Fibroblast of gingiva (primary cell): ENCODE measurements at places on chromosomes 6 and 20.
A peak's percentile ranks its signal among the peaks of the same experiment; 100 is the strongest.

DNA sequence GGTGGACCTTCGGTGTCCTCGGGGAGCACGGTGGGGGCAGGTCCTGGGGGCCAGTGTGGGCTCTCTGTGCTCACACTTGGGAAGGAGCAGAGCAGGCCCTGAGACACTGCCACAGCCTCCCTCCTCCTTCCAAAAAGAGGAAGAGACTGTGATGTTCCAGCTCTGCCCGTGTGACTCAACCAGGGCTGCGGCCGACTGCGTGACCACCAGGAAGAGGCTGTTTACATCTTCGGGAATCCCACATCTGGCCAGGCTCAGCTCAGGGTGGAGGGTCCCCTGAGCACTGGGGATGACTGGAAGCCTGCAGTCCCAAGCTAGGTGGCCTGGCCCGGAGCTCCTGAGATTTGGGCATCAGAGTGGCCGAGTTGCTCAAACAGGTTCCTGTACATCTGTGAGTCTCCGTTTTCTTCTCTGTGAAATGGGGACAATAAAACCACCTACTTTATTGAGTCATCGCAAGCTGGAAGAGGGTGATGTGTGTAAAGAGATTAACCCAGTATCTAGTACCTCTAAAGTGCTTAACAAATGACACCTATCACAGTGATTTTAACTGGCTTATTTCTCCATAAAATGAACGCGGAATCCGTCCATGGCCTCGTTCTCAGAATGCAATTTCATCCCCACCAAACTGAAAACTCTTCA is 242.1 kb downstream of the DLL1 start:
- DNase-seq = peak; percentile 87

GRCh38 chr6:2554651-2555260 is 196.0 kb downstream of the MYLK4 start:
- no peak for DNase-seq

DNA sequence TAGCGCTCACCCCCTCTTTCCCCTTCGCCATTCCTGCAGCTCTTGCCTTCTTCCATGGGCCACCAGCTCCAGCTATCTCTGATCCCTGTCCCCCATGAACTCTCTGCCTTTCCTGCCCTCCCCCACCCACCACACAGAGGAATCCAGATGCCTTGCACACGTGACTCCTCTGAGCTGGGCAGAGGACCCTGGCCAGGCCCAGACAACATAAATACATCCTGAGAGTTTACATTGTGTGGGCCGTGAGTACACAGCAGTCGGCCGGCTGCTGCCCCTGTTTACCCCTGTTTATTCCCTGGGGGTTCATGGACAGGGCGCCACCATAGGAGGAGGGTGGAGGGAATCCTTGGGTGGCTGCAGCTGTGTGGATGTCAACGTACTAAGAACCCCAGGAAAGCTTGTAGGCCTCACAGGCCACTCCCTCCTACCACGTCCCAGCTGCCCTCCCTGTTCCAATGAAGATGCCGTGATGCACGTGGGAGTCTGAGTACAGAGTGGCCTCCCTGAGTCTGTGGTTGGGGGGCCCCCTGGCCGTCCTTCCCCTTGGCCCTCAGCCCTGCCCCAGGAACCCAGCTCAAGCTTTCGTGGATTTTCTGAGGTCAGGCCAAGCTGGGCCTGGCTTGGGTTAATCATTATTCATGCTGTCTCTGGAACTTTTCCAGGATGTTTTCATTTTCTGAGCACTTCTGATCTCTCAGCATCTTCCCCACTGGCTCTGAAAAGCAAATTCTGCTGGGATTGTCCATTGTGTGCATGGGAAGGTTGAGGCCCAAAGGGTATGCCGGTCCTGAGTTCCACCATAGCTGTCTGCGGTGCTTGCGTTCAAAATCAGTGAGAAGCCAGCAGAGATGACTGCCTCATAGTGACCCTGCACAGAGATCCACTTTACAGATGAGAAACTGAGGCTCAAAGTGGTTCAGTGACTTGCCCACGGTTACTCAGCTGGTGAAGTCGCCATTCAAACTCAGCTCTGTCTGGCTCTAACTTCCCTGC is 136.3 kb downstream of the MRPL14 start:
- DNase-seq = peak; percentile 45

- DNase-seq = no peak
These were observed 96.3 kb downstream of the SPTLC3 start for GRCh38 chr20:13105039-13105438.

DNA sequence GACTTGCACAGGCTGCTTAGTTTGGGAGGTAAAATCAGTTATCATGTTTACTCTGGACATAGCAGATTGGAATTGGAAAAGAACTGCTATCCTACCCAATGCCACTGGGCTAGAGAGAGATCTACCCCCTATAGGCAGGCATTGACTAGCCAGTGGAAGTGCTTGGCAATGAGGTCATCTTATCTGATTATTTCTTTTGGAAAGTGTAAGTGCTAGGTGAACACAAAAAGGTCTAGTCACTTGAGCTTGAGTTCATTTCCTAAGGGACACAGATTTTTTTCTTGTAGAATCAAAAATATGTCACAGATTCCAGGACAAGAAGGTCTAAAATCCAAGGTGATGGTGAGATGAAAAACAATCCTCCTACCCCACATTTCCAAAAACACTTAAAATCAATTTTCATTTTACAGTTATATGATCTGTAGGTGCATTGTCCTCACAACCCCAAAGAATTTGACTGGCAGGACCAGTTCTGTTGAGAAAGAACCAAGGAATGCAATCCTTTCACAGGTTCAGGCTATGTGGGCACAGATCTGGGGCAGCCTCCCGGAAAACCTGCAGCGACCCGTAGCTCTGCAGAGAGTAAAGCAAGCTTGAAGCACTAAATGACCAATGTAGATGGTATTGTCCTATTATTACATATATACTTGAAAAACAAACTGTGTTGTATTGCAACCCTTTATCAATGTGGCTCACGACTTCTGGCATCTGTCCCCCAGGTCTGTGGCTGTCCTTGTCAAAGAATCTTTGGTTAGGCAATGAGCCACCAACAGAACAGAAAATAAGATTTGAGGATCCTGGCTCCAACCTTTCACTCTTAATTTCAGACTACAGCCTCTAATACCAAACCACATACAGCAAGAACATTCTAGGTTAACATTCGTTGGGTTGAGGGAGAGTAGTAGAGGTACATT is 67.3 kb upstream of the ADTRP start:
- DNase-seq = no peak

DNA sequence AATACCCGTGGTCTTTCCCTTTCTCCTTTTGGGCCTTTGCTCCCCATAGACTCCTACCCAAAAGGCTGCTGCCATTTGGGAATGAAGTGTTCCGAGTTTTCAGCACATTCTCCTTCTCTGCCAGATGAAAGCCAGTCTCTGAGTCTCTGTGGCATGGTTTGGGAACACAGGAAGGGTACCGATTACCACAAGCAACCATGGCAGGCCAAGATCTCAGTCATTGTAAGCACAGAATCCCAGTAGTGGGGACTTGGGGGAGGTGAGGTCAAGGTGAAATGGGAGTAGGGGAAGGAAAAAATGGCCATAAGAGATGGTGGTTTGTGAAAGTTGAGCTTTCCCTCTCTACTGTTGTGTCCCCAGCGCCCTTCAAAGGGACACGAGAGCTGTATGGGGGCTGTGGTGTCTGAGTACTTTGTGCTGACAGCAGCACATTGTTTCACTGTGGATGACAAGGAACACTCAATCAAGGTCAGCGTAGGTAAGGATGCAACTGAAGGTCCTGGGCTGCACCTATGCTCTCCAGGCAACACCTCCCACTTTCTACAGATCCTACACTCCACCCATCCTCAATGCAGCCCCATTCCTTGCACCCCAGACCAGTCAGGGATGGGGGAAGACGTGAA is 4.1 kb downstream of the CFB start:
- DNase-seq = no peak

GRCh38 chr6:169163411-169163901 is 90.2 kb downstream of the THBS2 start:
- DNase-seq = no peak

- no peak for DNase-seq
These were observed 78.2 kb downstream of the ELOVL4 start for GRCh38 chr6:79869184-79869583.

DNA sequence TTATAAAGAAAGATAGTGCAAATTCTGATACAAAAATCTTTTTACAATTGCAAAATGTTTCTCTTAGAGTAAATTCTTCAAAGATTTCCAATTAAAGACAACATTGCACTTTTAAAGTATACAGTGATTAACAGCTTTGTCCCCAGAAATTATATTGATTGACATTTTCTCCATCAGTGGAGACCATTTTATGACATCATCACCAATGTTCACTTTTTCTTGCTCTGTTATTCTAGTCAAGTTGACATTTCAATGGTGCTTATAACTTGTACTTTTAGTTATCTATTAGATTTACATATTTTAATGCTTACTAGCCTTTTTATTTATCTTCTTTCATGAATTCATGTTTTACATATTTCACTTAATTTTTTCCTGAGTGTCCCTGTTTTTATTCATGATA is 524.8 kb downstream of the HAO1 start:
- DNase-seq = no peak

DNA sequence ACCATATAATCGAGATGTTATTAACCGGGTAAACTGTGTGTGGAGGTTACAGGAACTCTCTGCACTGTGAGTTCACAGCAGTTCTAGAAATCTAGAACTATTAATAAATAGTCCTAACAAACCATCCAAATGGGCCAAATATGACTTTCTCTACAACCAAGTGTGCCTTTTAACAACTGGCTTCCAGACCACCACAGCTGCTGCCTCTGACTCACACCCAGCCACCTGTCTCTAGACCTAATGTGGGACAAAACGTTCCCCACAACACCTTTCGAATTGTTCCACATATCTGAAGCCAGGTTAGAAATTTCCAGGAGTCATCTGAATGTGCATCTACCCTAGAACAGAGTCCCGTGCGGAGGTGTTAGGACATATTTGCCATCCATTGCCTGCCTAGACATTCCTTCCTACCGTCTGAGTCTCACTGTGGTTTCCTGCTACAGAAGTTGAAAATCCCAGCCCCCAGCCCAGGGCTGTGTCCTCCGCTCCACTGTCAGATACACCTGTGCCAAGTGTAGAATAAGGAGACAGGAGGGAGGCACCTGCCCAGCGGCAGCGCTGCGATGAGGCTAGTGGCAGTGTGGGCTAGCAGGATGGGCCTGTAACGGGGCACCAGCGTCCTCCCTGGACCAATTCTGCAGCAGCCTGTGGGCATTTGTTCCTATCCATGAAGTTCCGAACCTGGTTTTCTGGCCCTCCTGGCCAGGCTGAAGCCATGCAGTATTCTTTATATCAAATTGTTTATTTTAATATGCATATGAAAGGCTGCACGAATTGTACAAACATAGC is 28.5 kb upstream of the MAP3K4 start:
- no peak for DNase-seq

GRCh38 chr6:131257104-131257503 is 121.8 kb downstream of the AKAP7 start:
- no peak for DNase-seq

DNA sequence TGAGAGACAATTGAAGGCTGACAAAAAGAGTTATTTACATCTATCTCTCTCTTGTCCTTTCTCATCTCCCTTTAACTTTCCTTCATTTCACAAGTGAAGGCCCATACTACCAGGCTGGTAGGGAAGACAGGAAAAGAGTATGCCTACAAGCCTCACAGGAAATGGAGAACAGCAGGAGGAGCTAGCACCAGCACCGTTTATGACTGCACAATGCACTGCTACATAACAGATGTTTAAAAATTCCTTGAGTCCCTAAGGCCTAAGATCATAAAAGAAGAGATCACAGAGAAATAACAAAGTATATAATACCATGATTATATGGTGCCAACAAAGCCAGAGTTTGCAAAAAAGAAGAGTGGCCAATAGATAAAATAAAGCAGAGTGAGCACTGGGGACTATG is 194.8 kb downstream of the UNC5CL start:
- DNase-seq = no peak

DNA sequence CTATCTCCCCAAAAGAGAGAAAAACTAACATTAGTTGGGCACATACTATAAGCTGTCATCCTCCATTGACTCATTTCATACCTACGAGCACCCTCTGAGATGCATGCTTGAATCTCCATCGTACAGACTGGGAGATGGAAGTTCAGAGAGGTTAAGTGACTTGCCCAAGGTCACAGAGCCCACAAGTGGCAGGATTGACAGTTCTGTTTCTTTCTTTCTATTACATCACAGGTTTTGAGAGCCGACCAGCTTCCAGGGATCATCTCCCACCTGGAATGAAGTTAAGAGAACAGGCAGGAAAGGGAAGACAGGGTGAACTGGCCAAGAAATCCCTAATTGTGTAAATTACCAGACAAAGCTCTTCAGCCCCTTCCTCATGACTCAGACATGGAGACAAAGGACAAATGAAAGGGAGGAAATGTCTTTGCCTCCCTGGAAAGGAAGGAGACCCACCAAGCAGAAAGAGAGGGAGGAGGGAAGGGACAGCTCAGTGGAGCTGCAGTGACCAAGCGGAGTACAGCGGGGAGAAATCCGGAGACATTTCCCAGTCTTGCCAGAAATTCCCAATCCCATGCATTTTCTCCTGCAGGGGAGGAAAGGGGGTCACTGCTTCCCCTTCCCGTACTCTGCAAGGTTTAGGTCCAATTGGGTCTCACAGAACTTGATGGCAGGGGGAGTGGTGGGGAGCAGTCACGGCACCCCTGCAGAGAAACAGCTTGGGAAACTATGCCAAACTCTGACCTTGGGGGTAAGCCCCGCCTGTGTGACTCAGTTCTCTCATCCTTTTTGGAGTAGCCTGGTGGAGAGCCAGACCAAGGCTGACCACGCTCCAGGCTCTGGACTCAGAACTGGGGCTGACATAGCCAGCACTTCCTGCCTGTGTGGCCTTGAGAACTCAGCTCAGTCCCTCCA is 154.3 kb downstream of the ANKRD60 start:
- DNase-seq = peak; percentile 24

DNA sequence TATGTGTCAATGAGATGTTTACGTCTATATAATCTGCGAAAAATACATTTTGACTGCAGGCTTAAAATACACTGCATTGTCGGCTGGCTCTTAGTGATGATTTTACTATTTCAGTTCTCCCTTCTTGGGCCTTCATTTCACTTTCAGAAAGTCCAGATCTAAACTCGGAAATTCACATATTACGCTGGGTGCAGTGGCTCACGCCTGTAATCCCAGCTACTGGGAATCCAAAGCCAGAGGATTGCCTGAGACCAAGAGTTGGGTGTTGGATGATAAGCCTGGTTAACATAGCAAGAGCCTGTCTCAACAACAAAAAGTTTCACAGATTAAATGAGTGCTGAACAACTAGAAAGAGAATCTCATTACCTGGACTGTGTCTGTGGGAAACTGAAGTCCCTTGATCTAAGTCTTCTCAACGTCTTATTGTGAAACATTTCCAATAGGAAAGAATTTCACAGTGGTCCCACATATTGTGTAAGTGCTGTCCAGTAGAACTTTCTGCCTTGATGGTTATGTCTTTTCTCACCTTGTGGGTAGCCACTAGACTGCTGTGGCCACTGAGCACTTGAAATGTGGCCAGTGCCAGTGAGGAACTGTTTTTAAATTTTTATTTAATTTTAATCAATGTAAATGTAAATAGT is 1.9 kb downstream of the GINM1 start:
- no peak for DNase-seq

GRCh38 chr6:31687321-31687720 is 6.5 kb upstream of the LY6G5C start:
- DNase-seq = no peak

DNA sequence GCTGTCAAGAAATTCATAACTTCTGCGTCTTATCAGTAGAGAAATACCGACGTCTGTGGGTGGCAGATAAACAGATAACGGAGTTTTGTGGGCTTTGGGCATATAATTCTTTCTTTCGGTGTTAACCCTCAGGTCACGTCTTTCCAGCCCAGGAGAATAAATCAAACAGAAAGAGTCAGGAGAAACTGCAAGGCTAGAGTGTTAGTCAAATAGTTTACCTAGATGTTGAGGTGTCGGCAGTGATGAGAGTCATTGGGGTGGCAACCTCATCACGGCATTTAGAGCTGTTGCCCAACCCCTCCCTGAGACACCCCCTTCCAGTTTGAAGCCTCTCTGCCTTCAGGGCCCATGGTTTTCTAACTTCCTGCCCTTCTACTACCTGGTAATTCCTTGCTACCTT is 49.5 kb downstream of the ADTRP start:
- DNase-seq = no peak
